SJSA1 (cell line): ENCODE measurements at places on chromosomes 1 and 21. TPM values are rescaled to one million over a fixed set of nuclear protein-coding genes. Genes with fewer than 3 reads are reported as not detected.

The CDC7 gene
- total RNA-seq = 13.7 and 15.4 TPM in 2 replicates

DNA sequence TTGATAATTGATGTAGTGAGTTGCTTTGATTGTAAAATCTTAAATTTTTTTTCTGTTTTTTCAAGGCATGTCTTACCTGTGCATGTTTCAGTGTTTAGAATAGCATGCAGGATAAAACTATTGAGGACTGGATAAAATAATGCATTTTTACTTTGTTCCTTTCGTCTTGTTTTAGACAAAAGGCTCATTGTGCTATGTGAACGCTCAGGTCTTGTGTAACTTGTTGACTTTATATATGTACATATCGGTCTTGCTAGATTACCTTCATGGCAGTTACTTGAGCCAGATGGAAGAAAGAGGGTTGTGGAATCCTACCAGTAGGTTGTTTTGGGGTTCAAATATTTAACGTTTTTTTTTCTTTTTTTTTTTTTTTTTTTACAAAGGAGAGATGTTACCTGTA lies 7.0 kb downstream of the NFIA start:
- H3K36me3 ChIP-seq = no peaks in the 10 kb centered on the region
- H3K4me3 ChIP-seq = no peak overlapping the region
- DNase-seq = no peak
- no peak overlapping the region for H3K27ac ChIP-seq
- peaks cover 8% of the 10 kb centered on the region for H3K27me3 ChIP-seq
- no peaks in the 10 kb centered on the region for H3K4me1 ChIP-seq

- no peak overlapping the region for H3K27ac ChIP-seq
- no peak for DNase-seq
- no peaks in the 10 kb centered on the region for H3K27me3 ChIP-seq
- no peaks in the 10 kb centered on the region for H3K4me1 ChIP-seq
- H3K4me3 ChIP-seq = no peak overlapping the region
Measured at GRCh38 chr1:153253693-153254092, 5.8 kb upstream of the LORICRIN start.

GRCh38 chr1:8027748-8028570 lies 1.9 kb upstream of the ERRFI1 start:
- H3K27ac ChIP-seq = peak overlapping the region; percentile 67
- peaks cover 43% of the 10 kb centered on the region for H3K4me1 ChIP-seq
- H3K36me3 ChIP-seq = peaks cover 8% of the 10 kb centered on the region
- H3K4me3 ChIP-seq = no peak overlapping the region

- no peak overlapping the region for H3K4me3 ChIP-seq
- no peak for DNase-seq
Measured at GRCh38 chr1:15016001-15016400, 137.5 kb upstream of the TMEM51 start.

DNA sequence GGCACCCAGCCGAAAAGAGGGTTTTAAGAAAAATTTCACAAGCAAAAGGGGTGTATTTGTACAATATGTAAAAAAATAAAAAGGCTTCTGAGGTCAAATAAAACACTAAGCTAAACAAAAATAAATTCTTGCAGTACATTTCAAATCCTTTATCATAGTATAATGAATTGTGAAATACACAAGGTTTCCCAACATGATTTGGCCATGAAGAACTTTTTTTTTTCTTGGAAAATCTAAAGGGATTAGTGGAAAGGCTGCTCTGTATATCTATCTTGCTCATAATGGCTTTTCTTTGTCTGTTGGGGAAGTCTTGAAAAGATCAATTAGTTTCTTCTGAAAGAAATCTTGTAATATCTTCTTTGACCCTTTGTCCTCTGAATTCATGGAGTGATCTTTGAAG lies 593.4 kb downstream of the PLPP3 start:
- H3K27me3 ChIP-seq = no peaks in the 10 kb centered on the region
- DNase-seq = no peak
- H3K27ac ChIP-seq = no peak overlapping the region

DNA sequence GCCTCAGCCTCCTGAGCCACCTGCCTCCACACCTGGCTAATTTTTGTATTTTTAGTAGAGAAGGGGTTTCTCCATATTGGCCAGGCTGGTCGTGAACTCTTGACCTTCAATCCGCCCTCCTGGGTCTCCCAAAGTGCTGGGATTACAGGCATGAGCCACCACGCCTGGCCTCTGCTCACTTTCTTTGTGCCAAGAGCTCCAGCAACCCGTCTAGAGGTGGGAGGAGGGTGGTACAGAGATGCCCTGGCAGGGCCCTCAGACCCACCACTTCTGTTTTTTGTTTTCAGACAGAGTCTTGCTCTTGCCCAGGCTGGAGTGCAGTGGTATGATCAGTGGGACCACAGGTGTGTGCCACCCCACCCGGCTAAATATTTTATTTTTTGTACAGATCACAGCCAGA lies 6.9 kb upstream of the SYNC start:
- H3K36me3 ChIP-seq = no peaks in the 10 kb centered on the region
- H3K4me3 ChIP-seq = no peak overlapping the region
- no peak overlapping the region for H3K27ac ChIP-seq
- DNase-seq = no peak
